Right cardiac atrium (tissue), 5 donors: ENCODE measurements at places on chromosomes 5 and 9. TPM values are rescaled to one million over a fixed set of nuclear protein-coding genes. Genes with fewer than 3 reads are reported as not detected.
A peak's percentile ranks its signal among the peaks of the same experiment; 100 is the strongest.

DNA sequence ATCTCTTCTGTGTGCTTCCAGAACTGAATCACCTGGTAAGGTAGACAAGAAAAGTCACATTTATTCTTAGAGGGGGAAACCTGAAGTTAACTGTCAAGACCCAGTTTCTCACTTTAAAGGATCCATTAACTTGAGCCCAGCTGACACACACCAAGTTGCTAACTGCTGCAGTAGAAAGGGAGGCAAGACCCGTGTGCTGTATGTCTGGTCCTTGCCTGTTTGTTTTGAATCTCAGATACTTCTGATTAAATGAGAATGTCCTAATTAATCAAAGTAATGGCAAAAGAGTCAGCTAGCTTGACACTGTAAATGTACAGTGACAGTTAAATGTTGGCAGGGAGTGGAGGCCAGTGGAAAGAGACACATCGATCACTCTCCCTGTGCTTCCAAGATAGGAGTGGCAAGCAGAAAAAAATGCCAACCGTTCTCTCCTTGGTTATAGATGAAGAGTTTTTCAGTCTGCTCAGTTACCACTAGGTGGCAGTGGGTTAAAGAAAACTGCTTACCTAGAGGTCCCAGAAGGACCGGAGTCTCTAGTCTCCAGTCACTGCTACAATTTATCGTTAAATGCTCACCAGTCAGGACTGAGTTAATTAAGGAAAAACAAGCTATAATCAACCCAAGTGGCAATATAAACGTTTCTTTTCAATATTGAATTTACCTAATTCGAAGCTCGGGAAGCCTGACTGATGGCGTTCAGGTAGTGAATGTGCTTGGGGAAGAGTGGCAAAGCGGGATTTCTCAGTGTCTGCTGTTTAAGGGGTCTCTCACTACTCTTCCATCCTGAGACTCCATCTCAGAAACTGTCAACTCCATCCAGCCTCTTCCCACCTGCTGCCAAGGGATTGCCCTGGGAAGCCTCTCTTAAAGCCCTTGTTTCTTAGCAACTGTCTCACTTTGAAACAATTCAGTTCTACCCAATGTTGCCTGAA lies 18.4 kb downstream of the LSM11 start:
- no peak for DNase-seq

GRCh38 chr9:88236511-88237478 lies 98.5 kb upstream of the SPATA31C2 start:
- DNase-seq: peak; percentile 84

GRCh38 chr5:158373608-158374395 lies 514.9 kb upstream of the CLINT1 start:
- DNase-seq: no peak

- no peak for DNase-seq
Measured at GRCh38 chr9:132748450-132748849, 78.2 kb downstream of the GTF3C4 start.

GRCh38 chr9:101119206-101119819 lies 90.8 kb downstream of the PLPPR1 start:
- DNase-seq: peak; percentile 55

- DNase-seq: no peak
Measured at GRCh38 chr5:68407311-68408239, 192.0 kb downstream of the PIK3R1 start.

GRCh38 chr5:172766287-172767108 lies 4.5 kb downstream of the DUSP1 start:
- peak; percentile 94 for DNase-seq

GRCh38 chr5:388266-389196 lies 54.4 kb upstream of the EXOC3 start:
- DNase-seq: no peak

DNA sequence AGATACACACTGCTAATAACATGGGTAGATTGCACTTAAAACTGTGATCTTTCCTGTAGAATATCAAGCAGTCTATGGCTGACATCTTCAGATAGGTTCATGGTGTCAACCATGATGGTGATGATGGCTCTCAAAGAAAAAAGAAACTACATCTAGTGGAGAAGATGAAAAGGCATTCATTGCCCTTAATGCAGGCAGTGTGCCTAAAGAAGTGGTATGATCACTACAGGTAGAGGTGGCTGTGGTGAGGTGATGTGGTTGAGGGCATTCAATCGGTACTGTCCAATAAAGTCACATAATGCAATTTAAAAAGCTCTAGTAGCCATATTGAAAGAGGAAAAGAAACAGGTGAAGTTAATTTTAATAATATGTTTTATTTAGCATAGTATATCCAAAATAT lies 3.1 kb upstream of the IFNB1 start:
- no peak for DNase-seq

- DNase-seq: no peak
Measured at GRCh38 chr9:6576987-6577386, 68.5 kb downstream of the GLDC start.

DNA sequence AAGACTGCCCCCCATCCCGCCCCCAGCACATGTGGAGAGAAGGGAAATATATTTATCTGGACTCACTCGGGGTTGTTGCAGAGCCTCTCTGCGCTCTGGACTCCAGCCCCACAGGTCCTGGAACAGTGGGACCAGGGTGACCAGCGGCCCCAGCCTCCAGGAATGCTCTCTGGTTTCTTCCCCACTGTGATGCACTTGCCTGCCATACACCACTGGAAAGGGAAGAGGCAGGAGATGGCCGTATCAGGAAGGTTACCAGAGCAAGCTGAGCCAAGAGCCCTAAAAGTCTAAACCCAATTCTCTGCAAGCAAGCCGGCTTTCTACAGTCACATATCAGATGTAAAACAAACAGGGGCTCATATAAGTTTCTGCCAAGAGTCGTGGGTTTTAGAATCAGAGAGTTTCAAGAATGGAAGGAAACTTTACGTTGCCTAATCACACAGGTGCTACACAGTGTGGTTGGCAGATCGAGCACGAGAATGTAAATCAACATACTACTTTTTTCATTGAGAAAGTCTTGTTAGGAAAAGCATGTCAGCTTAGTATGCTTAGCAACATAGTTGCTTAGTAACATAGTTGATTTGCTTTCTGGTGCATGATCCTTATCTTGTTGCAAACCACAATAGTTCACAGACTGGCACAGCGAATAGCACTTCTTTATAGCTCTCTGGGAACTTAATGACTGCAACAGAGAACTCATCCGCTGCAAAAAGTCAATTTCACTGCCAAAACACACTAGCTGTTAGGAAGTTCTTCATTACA lies 201.2 kb downstream of the TARS1 start:
- DNase-seq: no peak

DNA sequence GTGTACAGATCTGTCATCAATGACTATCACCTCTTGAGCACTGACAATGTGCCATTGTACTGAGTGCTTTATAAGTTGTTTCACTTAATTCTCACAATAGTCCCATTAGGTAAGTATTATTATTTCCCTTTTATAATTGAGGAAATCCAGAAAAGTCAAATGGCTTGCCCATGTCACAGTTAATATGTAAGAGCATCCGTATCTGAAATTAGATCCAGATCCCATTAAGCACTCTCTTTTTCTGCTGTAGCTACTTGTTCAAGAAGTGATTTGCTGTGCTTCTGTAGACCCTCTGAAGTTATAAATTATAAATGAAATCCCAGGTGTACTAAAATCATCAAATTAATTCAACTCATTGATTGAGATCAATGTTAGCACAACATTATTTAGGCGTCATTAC lies 94.7 kb downstream of the INIP start:
- DNase-seq: no peak

GRCh38 chr9:138025908-138026307 lies 148.3 kb downstream of the CACNA1B start:
- DNase-seq: no peak

DNA sequence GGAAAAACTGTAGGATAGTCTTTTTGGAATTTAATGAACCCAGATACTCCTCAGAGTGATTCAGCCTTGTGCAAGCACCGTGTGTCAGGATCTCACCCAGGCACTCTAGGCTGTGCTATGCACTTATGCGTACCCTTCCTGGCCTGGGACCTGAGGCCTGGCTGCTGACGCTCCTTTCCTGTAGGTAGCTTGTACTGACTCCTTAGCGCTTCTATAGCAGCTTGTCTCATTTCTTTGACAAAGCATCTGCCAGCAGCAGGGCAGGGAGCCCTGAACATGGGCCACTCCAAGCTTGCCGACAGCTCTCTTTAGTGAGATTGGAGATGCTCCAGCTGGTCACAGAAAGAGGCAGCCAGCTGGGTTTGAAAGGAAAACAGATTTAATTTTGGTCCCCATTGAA lies 147.3 kb downstream of the SGCD start:
- peak; percentile 64 for DNase-seq

DNA sequence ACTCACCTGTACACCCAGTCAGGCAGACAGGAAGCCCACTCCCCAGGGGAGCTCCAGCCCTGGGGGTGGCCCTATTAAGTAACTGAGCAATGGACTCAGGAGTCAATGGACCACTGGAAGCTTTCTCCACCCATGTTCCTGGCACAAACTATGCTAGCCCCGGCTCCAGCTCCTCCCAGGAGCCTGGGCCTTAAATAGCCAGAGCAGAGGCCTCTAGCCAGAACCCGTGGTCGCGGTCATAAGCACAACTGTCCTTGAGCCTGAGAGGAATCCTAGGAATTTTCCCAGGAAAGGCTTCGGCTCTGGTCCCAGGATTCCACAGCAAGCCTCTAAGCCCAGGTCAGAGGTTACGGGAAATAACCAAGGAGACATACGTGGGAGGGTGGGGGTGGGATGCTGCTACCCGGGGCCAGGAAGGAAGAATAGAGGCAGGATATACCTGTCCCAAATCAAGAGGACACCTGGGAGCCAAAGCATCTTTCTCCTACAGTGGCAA lies 5.5 kb downstream of the SEPTIN8 start:
- peak; percentile 47 for DNase-seq

GRCh38 chr9:79087133-79087532 lies 484.6 kb upstream of the TLE4 start:
- DNase-seq: no peak

DNA sequence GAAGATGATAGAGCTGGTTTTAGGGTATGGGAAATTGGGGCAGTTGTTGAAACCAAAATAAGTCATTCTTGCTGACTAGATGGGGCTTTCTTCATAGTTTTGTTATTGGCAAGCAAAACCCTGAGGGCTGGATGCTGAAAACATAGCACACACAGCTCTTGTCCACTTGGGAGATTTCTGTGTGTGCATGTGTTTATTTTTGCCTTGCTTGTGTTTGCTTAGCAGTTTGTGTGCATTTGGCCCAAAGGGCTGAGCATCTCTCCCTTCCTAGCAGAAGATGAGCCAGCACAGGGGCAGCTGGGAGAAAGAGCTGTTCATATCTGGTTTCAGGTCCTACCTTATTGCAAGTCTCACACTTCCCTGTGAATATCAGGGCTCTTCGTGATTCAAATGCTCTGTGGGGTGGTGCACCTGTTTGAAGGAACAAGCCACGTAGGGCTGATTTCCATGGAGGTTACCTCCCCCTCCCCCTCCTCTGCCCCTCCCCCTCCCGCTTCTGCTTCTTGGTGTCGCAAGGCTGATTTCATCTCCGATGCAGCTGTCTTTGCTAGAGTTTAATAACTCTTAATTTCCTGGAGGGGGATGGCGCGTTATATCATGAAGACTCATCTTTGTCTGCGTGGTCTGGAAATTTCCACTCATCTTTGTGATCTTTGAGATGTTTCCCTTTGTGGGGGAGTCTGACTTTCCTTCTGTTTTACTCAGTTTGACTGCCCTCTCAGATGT lies 296.5 kb downstream of the ARHGAP26 start:
- no peak for DNase-seq

- DNase-seq: no peak
Measured at GRCh38 chr5:45521067-45521466, 175.1 kb downstream of the HCN1 start.

DNA sequence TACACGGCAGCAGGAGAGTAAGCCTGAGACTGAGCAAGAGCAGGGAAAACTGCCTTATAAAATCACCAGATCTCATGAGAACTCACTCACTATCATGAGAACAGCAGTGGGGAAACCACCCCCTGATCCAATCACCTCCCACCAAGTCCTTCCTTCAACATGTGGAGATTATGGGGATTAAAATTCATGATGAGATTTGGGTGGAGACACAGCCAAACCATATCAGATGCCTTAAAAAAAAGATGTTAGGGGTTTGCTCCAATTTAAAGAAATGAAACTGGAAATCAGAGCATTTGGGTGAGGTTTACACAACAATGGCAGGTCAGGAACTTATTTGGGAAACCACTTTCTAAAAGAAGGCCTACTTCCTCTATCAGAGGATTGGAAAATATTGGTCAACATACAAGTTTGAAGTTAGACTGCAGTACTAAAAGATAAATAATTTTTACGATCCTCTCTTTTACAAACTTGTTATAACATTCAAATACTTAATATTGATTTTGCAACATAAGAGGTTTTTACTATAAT lies 105.1 kb downstream of the FBN2 start:
- DNase-seq: no peak

- no peak for DNase-seq
Measured at GRCh38 chr5:120927950-120928530, 463.9 kb downstream of the PRR16 start.

DNA sequence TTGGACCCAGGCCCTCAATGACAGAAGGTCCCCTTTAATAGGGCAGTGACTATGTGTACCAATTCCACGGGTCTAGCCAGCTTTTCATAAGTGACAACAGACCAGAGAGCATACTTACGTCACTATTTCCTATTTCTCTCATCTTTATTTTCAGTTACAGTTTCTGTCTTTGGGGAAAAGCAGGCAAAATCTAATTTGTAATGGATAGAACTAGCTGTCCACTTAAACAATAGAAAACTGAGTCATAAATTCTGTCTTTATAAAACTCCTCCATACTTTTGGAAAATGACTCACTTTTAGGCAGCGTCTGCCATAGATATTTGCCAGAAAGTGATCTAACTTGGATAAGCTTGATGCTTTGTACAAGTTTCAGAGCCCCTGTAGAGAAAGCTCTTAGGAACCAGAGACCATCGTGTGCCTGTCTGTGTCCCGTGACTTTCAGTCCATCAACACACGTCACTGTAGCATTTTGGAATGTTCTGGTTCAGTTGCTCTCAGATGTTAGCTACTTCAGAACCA lies 101.9 kb downstream of the F2RL2 start:
- no peak for DNase-seq

DNA sequence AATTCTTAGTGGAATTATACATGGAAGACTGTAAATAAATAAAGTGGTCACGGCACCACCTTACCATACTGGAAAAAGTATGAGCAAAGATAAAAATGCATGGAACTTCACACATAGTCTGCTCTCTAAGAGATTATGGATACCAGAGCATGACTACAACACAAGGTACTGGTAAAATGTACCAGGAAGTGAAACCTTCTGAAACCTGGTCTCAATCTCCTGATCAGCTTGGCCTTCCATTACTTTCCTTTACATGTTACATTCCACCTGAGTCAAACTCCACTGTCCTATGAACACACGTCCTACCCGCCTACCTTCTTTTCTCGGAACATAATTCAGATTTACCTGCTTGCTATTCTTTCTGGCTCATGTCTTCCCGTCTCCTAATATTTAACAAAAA lies 15.9 kb downstream of the PTAR1 start:
- no peak for DNase-seq

- DNase-seq: no peak
Measured at GRCh38 chr9:20996809-20997208, 34.6 kb downstream of the HACD4 start.

Gene MED22
- total RNA-seq: 21.2 TPM

Gene PDGFRB
- total RNA-seq: 49.3 TPM

Gene ENC1
- total RNA-seq: 14.9 TPM

Gene MARCHF3
- 27.0 TPM for total RNA-seq

Gene LCN1
- not detected for total RNA-seq

Gene UIMC1
- 29.4 TPM for total RNA-seq

Gene KCNV2
- not detected for total RNA-seq

Gene CDH9
- total RNA-seq: not detected
